ENCODE measurements at places on chromosomes 16 and 17.

DNA sequence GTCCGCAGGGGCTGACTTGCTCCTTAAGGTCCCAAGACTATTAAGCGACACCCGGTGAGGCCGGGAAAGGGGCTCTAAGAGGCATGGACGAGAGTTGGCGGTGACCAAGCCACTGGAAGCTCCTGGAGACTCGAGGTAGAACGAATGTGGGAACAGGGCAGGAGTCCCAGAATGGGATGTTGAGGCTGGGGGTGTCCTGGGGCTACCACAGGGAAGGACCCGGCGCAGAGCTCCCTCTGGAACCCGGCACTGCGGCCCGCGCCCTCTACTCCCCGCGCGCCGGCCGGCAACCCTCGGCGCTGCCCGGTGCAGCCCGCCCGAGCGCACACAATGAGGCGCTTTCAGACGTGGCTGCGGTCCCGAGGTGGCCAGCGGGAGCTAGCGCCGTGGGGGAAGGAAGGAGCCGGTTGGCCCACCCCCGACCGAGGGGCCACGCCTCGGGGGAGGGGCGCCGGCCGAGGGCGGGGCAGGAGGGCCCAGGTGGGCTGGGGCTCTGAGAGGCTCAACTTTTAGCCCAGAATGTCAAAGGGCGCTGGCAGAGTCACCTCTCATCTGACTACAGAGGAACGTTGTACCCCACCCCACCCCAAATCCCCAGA lies at the start of gene CHST6:
TSS of gene CHST6 (minus strand) at position 366 of the 599 bp plus-strand sequence. CDS start 15,613 bp downstream, outside the sequence.
- no peak within 1 kb of the TSS for H3K27ac ChIP-seq

DNA sequence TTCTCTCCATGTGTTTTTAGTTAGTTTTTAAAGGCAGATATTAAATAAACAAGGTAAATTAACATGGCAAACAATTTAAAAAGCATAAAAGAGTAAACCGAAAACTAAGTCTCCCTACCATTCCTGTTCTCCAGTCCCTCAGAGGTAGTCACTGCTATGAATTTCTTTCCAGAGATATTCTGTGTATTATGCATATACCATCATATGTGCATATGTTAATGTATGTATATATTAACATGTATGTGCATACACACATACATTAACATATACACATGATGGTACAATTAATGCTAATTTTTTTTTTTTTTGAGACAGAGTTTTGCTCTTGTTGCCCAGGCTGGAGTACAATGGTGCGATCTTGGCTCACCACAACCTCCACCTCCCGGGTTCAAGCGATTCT lies 32.5 kb downstream of the TANGO6 start:
- H3K27ac ChIP-seq, result no peak overlapping the region
- H3K36me3 ChIP-seq, result peaks cover 52% of the 10 kb centered on the region
- no peak overlapping the region for H3K4me3 ChIP-seq
- no peaks in the 10 kb centered on the region for H3K4me1 ChIP-seq
- no peak for DNase-seq
- H3K27me3 ChIP-seq, result no peaks in the 10 kb centered on the region

DNA sequence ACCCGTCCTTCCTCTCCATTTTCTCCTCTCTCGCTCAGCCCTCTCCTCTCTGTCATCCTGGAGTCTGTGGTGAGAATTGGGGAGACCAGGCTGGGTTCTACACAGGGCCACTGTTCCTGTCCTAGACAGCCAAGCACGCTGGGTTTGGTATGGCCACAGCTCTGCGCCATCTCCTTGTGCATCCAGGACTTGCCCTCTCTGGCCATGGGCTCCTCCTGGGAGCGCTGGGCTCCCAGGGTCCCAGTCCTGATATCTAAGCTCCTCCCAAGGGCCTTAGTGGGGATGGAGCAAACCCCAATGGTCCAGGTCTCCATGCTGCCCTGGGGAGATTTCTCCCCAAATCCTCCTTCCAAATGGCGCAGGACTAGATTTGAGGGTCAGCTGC lies 27.2 kb upstream of the ITGA3 start:
- H3K27ac ChIP-seq, result no peak overlapping the region
- H3K27me3 ChIP-seq, result peaks cover 41% of the 10 kb centered on the region
- H3K36me3 ChIP-seq, result no peaks in the 10 kb centered on the region
- H3K4me1 ChIP-seq, result peaks cover 5% of the 10 kb centered on the region
- no peak for DNase-seq

GRCh38 chr17:42184713-42185620 lies at the start of gene HCRT:
HCRT (minus strand) TSS chr17:42185452; CDS start chr17:42185365, 87 bp downstream.
- peak within 1 kb of the TSS; percentile 81 for H3K4me3 ChIP-seq
- H3K27ac ChIP-seq, result peak within 1 kb of the TSS; percentile 85
- no peak for DNase-seq
- peaks cover 8% of the 10 kb centered on the region for H3K36me3 ChIP-seq
- H3K27me3 ChIP-seq, result no peaks in the 10 kb centered on the region

DNA sequence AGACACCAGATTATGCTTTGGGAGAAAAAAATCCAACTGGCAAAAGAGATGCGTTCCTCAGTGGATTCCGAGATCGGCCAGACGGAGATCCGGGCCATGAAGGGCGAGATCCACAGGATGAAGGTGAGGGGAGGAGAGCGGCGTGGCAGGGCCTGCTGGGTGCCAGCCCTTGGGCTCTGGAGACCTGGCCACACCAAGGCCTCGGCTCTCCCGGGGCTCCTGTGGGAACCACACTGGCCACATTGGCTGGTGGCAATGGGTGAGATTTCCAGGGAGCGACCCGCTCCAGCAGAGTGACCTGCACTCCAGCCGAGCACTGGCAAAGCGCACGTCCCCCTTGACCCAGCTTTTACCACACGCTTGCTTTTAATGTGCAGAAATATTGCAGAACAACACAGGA lies 11.6 kb upstream of the GAA start:
- H3K4me3 ChIP-seq, result no peak overlapping the region
- H3K36me3 ChIP-seq, result no peaks in the 10 kb centered on the region
- peaks cover 11% of the 10 kb centered on the region for H3K27me3 ChIP-seq
- H3K4me1 ChIP-seq, result no peaks in the 10 kb centered on the region
- no peak for DNase-seq

DNA sequence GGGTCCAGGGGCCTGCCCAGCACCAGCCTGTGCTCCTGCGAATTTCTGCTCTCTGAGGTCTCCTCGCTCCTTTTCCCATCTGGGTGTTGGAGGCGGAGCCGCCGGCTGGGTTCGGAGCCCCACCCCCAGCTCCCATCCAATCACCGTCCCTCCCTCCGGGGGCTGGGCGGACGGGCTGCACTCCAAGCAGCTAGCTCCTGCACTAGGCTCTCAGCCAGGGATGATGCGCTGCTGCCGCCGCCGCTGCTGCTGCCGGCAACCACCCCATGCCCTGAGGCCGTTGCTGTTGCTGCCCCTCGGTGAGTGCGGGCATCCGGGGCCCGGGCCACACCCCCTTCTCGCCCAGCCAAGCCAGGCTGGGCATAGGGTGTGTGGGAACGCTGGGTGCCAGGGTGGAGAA lies at the start of gene NRN1L:
TSS of gene NRN1L (plus strand) at position 202 of the 400 bp plus-strand sequence. CDS start at position 221, 19 bp downstream.
- H3K4me3 ChIP-seq, result no peak within 1 kb of the TSS
- no peak within 1 kb of the TSS for H3K27ac ChIP-seq
- H3K36me3 ChIP-seq, result peaks cover 15% of the 10 kb centered on the region

- H3K4me3 ChIP-seq, result peak overlapping the region; percentile 55
- peaks cover 27% of the 10 kb centered on the region for H3K36me3 ChIP-seq
- peak overlapping the region; percentile 95 for H3K27ac ChIP-seq
- H3K4me1 ChIP-seq, result peaks cover 68% of the 10 kb centered on the region
- peak; percentile 44 for DNase-seq
These were observed 45.6 kb downstream of the IKZF3 start for GRCh38 chr17:39818358-39819000.

DNA sequence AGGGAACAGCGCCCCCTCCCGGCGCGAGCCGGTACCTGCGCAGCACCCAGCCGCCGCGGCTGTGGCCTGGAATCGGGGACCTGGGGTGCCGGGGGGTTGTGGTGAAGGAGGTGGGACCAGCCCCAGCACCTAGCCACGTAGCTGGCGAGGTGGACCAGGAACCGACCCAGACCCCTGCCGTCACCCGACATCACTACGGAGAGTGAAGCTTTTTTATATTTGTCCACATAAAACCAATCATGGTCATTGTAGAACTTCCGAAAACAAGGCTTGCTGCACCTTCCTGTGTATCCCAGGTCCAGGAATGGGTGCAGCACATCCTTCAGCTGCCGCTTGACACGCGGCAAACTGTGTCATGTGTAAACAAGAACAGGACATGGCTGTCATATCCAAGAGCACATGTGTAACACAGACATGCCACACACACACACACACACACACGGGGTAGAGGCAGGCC lies 1.3 kb downstream of the HBQ1 start:
- peaks cover 7% of the 10 kb centered on the region for H3K36me3 ChIP-seq
- no peaks in the 10 kb centered on the region for H3K4me1 ChIP-seq
- no peak overlapping the region for H3K4me3 ChIP-seq
- no peak overlapping the region for H3K27ac ChIP-seq

DNA sequence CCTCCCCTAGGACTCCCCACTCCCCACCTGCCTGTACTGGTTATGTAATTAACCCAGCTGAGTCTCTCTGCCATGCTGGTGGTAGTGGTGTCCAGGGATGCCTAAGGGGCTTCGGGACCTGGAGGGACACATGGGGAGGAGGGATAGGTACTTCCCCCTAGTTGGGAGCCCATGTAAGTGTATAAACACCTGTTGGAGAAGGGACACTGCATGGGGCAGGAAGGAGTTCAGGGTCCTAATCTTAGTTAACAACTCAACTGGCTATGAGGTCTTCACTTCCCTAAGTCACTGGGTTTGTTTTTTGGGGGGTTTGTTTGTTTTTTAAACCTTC lies 1.3 kb downstream of the RASL10B start:
- peaks cover 12% of the 10 kb centered on the region for H3K4me1 ChIP-seq
- H3K27ac ChIP-seq, result no peak overlapping the region
- no peak for DNase-seq
- H3K36me3 ChIP-seq, result peaks cover 5% of the 10 kb centered on the region
